Ascending aorta (tissue), 2 donors: ENCODE measurements at places on chromosomes 2 and 18. TPM values are rescaled to one million over a fixed set of nuclear protein-coding genes. Genes with fewer than 3 reads are reported as not detected.

DNA sequence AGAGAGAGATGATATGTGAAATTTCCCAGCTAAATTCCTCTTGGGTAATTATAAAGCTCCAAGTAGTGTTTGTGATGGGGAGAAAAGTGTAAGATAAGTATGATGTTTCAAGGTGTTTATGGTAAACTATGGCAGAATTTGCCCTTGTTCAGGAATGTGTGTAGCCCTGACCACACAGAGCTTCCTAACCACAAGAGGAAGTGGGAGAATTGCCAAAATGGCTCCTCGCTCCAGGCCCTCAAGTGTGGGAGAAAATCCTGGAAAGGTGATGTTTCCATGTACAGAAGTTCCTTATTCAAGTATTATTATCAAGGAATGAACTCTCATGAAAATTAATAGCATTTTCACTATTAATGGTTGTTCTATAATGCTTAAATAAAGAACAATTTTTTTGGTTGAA is 878.3 kb downstream of the TDRD15 start:
- H3K27ac ChIP-seq: no peak overlapping the region
- no peak for DNase-seq
- no peak overlapping the region for H3K4me3 ChIP-seq
- no peaks in the 10 kb centered on the region for H3K4me1 ChIP-seq
- no peaks in the 10 kb centered on the region for H3K27me3 ChIP-seq
- no peaks in the 10 kb centered on the region for H3K36me3 ChIP-seq

- no peaks in the 10 kb centered on the region for H3K36me3 ChIP-seq
- H3K4me3 ChIP-seq: no peak overlapping the region
- H3K4me1 ChIP-seq: no peaks in the 10 kb centered on the region
- no peaks in the 10 kb centered on the region for H3K27me3 ChIP-seq
- DNase-seq: no peak
- no peak overlapping the region for H3K27ac ChIP-seq
Observed at GRCh38 chr2:184936761-184937160, 338.4 kb downstream of the ZNF804A start.

GRCh38 chr2:1674766-1675397 is 69.4 kb downstream of the PXDN start:
- H3K4me3 ChIP-seq: no peak overlapping the region
- peak overlapping the region; percentile 49 for H3K27ac ChIP-seq
- H3K4me1 ChIP-seq: no peaks in the 10 kb centered on the region
- no peaks in the 10 kb centered on the region for H3K27me3 ChIP-seq
- peaks cover 82% of the 10 kb centered on the region for H3K36me3 ChIP-seq

DNA sequence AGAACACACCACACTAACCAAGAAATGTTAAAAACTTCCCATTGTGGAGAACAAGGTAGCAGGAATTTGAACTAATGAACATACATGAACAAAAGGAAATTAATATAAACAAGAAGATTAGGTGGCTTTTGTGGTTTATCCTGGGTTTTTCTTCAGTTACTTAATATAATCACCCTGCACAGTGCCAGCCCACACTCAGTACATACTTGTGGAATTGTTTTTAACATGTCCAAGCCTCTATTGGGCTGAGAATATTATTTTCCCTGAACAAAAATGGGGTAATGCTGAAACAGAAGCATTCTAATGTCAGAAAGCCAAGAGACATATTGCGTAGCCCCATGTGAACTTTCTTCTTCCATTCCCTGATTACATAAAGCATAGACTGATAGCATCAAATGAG is 202.8 kb downstream of the DNER start:
- H3K4me3 ChIP-seq: no peak overlapping the region
- no peaks in the 10 kb centered on the region for H3K36me3 ChIP-seq
- no peaks in the 10 kb centered on the region for H3K27me3 ChIP-seq
- H3K4me1 ChIP-seq: no peaks in the 10 kb centered on the region

- H3K4me3 ChIP-seq: no peak overlapping the region
- DNase-seq: no peak
- H3K4me1 ChIP-seq: no peaks in the 10 kb centered on the region
- H3K36me3 ChIP-seq: no peaks in the 10 kb centered on the region
- H3K27ac ChIP-seq: no peak overlapping the region
Observed at GRCh38 chr2:769771-770170, 92.6 kb upstream of the TMEM18 start.

DUSP2 gene
- total RNA-seq: 7.2 TPM
